Dermis microvascular lymphatic vessel endothelial cell (primary cell): ENCODE measurements at places on chromosomes 16 and 17.

GRCh38 chr17:58270476-58271215, 10.1 kb downstream of the MPO start:
- DNase-seq = no peak

DNA sequence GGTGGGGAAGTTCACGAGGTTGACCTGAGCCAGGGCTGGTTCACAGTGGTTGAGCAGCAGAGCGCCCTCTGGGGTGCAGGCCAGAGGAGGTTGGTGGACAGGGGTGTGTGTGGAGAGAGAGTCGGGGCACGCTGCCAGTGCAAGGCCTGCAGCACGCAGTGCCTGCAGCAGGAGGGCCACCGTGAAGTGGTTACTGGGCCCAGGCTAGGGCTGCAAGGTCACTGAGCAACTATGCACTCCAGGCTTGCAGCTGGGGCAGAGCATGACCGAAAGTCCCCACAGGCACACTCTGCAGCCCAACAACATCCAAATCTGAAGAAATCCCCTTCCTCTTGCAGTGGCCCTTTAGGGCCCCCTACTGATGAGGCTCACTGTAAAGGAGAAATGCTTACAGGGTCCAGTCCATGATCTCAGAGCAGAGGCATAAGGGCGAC, 89.1 kb upstream of the NOL11 start:
- peak; percentile 7 for DNase-seq

DNA sequence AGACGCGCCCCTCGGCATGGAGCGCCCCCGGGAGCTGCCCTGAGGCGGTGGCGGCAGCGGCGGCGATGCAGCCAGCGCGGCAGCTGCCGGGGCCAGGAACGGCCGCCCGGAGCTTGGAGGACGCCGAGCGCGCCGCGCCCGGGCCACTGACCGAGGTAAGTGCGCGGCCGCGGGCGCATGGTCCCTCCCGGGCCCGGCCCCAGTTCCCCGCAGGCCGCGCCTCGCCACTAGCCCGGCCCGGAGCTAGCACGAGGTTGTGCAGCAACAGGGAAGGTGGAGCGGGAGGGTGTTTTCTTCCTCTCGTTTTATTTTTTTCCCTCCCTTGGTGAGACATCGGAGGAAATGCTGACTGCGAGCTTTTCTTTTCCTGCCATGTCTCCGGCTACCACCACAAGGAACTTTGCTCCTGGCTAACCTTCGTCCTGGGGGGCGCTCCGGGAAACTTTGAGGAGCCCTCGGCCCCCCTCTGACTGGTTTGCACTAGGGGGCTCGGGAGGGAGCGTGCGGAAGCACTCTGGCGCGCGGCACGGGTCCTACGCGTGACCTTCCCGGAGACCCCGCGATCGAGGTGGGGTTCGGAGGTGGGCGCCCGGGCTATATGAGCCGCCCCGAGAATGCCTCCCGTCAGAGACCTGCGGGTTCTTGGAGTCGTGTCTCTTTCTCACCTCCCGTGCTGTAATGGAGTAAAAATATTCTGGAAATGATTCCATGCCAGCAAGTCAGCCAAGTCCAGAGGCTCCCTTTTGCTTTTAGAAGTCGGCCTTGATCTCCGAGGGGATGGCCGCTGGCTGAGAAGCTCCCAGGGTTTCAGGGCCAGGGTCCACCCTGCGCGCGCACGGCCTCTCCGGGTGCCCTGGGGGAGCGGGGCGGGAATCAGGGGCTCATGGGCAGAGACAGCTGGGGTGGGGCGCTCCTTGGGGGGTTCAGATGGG, 868 bp downstream of the KCNJ12 start:
- DNase-seq = no peak

DNA sequence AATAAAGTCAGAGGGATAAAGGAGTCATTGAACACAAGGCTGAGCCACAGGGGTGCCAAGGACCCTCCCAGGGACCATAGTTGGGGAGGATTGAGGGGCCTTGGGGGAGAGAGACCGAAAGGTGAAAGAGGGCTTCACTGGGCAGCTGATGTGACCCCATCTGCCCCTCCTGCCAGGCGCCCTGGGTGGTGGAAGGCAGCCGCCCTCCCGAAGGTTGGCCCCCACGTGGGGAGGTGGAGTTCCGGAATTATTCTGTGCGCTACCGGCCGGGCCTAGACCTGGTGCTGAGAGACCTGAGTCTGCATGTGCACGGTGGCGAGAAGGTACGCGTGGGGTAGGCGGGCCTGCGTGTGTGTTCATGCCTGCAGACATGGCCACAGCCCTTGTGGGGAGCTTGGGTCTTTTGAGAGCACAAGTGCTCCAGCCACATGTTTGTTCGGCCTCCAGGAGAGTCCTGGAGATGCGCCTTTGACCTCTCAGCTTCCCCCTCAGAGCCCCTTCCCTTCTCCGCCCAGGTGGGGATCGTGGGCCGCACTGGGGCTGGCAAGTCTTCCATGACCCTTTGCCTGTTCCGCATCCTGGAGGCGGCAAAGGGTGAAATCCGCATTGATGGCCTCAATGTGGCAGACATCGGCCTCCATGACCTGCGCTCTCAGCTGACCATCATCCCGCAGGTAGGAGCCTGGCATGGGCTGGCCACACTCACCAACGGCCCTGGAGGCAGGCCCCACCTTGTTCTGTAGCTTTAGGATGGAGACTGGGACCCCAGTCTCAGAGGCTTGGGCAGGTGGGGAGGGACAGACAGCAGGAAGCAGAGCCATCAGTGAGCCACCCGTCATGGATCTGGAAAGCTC, 24.1 kb downstream of the ANKRD40 start:
- no peak for DNase-seq

DNA sequence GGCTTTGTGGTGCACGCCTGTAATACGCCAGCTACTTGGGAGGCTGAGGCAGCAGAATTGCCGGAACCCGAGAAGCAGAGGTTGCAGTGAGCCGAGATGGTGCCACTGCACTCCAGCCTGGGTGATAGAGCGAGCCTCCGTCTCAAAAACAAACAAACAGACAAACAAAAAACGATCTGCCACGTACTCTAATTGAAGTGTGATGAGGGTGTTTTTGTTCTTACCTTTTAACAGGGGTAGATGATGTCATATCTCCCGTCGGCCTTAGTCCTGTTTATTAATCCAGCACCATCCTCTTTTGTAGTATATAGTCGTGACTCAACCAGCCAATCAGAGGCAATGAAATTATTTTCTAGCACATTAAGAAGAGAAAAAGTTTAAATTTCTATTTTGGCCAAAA, 58.5 kb downstream of the IQCK start:
- no peak for DNase-seq

DNA sequence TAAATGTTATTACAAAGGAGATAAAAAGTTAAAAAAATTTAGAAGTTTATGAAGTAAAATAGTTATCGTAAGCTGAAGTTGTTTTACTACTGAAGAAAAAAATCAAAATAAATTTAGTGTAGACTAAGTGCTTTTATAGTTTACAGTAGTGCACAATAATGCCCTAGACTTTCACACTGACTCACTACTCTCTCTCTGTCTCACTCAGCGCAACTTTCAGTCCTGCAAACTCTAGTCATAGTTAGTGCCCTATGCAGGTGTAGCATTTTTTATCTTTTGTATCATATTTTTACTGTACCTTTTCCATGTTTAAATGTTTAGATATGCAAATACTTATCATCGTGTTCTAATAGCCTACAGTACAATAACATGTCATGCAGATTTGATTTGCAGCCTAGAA, 17.7 kb upstream of the TOM1L1 start:
- DNase-seq = no peak

GRCh38 chr17:82560802-82561428, 41.4 kb downstream of the FOXK2 start:
- DNase-seq = no peak

GRCh38 chr16:23283571-23283970, 18.5 kb upstream of the SCNN1B start:
- no peak for DNase-seq

GRCh38 chr17:4544135-4544950, 10.8 kb downstream of the MYBBP1A start:
- no peak for DNase-seq

DNA sequence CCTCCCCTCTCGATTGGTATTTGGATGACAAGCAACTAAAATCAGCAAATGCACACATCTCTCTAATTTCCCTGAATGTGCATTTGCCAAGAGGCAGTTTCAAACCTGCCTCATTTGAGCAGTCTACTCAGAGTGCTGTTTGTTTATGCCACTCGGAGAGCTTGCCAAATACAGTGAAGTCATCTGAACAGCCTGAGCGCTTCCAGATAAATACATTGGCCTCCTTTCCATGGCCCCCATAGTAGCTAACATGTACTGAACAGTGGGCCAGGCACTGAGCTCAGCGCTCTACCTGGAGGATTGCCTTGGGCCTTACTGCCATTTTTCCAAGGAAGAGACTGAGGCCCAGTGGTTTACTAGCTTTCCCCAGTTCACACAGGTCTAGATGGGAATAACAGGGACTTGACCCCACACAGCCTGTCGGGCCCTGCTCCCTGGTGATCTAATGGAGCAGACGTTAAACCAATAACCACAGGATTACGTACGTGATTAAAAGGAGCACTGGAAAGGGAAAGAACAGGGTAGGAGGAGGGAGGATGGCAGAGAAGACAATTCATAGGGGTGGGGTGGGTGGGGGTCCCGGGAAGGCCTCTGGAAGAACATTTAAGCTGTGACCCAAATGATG, 18.7 kb upstream of the ANKRD40CL start:
- DNase-seq = no peak

DNA sequence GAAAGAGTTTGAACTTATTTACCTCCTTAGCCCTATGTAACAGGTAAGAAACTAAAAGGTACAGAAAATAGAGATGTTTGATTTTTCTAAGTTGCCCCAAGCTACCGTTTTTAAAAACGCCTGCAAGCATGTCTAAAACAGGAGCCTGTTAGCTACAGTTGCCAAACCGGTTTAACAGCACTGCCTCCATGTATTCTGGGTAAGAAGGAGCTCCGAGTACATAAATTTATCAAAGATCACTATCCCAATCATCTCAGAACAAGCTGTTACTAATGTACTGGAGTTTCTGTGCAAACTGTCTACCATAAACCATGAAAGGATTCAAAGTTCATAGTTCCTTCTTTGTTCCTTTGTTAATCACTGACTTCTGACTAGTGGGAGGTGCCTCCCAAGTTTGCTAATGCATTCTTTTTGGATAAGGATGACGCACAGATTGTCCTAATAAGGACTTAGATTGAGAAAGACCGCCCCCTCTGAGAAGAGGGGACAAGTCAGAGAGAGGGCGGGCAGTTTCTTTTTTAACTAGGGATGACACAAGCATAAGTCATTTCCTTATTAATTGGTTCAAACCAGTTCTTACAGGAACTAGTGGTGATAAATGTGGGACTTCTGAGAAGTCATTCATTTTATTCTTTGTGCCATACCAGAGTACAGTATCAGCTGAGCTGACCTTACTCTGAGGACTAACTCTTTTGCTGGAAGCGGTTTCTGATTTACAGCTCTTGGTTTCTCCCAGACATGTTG, 55.3 kb downstream of the TUBD1 start:
- DNase-seq = peak; percentile 100
